Stimulated activated CD4-positive, alpha-beta T cell treated with anti-CD3 and anti-CD28 coated beads, TNF-alpha, amount 100 ng/mL, for 48 hours (primary cell): ENCODE measurements at places on chromosomes 5 and 9.

GRCh38 chr5:38790891-38791290, 54.9 kb upstream of the OSMR start:
- no peak for DNase-seq

GRCh38 chr9:90504486-90504885, 138.1 kb downstream of the DIRAS2 start:
- DNase-seq = no peak

- DNase-seq = no peak
Measured at GRCh38 chr9:70784456-70784855, 337.0 kb downstream of the TRPM3 start.

- no peak for DNase-seq
Measured at GRCh38 chr9:76526026-76526425, 67.0 kb downstream of the GCNT1 start.

DNA sequence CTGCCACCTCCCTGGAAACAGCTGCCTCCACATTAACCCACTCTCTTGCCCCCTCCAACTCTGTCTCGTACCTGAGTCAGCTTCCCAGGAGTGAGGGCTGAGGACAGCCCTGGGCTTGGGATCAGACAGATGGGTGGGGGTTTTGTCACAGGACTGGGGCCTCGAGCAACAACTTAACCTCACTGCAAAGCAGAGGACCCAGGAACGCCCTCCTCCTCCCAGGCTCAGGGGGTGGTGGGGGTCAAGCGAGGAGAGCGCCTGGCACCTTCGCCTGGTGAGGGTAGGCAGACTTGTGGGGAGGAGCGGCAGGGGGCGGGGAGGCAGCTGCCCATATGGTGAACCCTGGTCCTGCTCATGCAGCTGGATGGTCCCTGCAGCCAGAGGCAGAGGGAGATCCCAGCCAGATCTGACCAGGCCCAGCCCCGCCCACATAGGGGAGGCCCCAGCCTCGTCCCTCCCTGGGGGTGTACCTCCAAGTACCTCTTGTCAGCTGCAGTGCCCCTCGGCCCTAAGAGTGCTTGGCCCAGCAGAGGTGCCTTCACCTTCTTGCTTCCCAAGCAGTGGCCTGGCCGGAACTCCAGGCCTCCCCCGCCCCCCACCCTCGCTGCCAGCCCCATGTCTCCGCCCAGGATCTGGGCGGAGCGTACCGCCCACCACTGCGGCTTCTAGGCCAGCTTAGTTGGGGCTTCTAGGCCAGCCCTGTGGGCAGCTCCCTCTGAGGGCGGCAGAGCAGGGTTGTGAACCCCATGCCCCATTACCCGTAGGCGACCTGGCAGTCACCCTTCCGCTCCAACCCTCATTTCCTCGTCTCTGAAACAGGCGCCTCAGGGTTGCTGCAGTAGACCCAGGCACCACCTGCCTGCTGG, at the start of gene SARDH:
SARDH (minus strand) TSS at position 579 of the 866 bp plus-strand sequence. CDS start 4,179 bp downstream, outside the sequence.
- peak; percentile 8 for DNase-seq

GRCh38 chr5:88875341-88876234, 7.4 kb downstream of the MEF2C start:
- DNase-seq = no peak

DNA sequence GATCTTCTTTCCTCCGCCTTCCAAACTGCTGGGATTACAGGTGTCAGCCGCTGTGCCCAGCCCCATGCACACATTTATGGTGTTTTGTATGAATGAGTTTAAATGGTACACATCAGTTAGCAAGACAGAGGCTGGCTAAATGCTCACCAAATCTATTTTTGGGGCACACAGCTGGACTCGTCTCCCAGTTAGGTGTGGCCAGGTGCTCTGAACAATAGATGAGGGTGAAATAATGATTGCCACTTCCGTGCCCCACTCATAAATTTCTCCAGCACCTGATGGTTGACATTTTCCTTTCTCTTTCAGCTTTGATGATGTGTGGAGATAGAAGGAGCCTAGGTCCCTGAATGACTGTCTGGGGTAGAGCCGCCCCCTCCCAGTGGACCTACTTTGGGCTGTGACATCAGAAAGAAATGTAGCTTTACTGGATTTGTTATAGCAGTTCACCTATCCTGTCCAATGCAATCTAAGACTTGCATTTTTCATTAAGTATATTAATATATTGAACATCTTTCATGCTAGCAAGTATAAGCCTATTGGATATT, 8.6 kb upstream of the RAPGEF1 start:
- DNase-seq = no peak

GRCh38 chr5:57488215-57488955, 5.8 kb upstream of the ACTBL2 start:
- no peak for DNase-seq

DNA sequence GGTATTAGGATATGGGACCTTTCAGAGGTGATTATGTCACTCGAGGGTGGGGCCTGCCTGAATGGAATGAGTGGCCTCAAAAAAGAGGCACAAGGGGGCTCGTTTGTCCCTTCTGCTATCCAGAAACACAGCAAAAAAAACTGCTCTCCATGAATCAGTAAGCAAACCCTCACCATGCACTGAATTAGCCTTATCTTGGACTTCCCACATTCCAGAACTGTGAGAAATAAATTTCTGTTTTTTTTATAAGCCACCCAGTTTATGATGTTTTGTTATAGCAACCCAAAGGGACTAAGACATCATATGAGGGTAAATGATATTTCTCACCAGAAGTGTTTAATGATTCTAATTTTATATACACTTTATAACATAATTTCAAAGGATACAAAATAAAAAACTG, 476.6 kb upstream of the EDIL3 start:
- no peak for DNase-seq

DNA sequence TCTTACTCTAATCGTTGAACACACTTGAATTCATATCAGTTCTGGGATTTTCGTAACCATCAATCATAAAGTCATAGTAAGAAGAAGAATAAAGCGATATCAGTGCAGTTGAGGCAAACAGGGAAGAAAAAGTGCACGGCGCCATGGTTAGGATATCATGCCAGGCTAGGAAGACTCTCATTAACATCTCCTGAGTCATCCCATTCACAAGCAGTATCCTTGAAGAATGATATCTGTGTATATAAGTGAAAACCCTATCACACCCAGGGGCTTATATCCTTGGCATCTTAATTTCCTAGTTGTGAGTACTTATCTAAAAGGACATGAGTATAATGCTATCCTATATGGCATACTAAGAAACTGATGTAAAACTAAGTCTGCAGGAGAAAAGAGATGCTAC, 38.6 kb downstream of the NFIB start:
- no peak for DNase-seq

GRCh38 chr5:56475689-56476486, 242.8 kb upstream of the ANKRD55 start:
- DNase-seq = no peak

DNA sequence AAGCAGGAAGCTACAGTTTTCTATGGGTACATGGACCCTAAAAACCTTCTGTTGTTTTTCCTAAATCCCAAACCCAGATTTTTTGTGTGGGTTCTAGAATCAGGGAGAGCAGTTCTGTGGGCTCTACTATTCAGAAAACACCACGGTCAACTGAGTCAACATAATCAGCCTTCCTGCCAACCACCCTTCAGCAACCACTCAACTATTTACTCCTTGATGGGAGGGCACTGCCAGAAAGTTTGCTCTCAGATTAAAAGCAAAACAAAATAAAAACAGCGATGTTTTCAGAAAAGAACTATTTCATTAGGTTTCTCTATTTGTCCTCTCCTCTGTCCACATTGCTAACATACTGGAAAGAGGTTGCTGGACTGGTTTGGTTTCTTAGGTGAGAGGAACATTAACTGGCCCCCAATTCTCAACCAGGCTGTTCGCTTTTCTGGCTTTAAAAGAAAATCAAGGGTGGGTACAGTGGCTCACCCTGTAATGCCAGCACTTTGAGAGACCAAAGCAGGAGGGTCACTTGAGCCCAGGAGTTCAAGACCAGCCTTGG, 72.3 kb downstream of the GCNT1 start:
- no peak for DNase-seq

DNA sequence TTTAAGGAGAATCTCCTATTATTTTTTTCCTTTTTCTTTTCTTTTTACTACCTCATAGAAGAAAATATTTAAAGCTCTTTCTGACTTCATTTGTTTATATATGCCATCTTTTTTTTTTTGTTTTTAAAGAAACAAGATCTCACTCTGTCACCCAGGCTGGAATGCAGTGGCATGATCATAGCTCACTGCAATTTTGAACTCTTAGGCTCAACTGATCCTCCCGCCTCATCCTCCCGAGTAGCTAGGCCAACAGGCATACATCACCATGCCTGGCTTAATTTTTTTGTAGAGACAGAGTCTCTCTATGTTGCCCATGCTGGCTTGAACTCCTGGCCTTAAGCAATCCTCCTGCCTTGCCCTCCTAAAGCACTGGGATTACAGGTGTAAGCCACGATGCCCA, 59.5 kb downstream of the LNPEP start:
- DNase-seq = no peak

GRCh38 chr9:126586236-126586635, 27.5 kb upstream of the LMX1B start:
- no peak for DNase-seq

GRCh38 chr5:69288069-69288468, 44.5 kb downstream of the CCDC125 start:
- DNase-seq = no peak

DNA sequence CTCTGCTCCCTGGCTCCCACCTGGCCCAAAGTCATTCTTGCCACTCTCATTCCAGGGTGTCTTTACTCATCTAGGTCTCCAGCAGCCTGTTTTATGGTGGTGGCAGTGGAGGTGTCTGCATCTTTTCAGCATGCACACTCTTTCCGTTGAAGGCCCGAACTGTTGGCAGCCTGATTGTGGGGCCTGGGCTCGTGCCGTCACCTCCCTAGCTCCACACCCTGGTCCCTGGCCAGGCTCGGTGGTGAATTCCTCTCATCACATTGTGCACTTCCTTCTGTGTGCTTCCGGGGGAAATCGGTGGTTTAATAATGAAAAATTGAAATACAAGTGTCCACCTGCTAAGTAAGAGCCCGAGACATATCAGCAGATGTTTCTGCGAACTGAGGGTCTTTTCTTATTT, 214.3 kb downstream of the TRIO start:
- DNase-seq = no peak
